ENCODE measurements at places on chromosomes 7 and 10.

DNA sequence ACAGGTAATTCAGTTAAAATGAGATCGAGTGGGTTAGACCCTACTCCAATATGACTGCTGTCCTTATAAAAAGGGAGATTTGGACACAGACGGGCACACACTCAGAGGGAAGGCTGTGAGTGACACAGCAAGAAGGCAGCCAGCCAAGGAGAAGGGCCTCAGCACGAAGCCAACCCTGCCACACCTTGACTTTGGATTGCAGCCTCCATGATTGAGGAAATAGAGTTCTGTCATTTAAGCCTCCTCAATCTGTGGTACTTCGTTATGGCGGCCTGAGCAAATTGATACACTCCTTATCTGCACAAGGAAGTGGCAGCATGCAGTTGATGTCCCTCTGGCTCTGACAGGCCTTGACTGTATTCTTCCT, 43.8 kb downstream of the SH2D4B start:
- no peak for DNase-seq

DNA sequence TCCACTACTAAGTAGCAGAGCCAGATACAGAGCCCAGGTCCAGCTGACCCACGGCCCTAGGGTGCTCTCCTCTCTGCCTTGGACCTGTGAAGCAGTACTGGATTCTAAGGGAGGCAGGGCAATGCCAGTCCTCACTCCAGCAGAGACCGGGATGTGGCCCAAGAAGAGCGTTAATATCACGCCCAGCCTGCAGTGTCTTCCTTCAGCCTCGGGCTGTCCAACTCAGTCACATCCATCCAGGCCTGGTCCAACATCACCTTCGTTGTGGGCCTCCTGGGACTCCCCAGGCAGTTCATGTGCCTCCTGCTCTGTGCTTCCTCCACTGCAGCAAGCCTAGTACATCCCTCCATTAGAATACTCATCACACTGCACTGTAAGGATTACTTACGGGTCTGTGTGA, 114.5 kb downstream of the GRID1 start:
- DNase-seq, result no peak

- no peak for DNase-seq
Observed at GRCh38 chr7:36599645-36600313, 124.5 kb downstream of the AOAH start.

GRCh38 chr7:85695041-85695440, 508.2 kb upstream of the SEMA3D start:
- no peak for DNase-seq

DNA sequence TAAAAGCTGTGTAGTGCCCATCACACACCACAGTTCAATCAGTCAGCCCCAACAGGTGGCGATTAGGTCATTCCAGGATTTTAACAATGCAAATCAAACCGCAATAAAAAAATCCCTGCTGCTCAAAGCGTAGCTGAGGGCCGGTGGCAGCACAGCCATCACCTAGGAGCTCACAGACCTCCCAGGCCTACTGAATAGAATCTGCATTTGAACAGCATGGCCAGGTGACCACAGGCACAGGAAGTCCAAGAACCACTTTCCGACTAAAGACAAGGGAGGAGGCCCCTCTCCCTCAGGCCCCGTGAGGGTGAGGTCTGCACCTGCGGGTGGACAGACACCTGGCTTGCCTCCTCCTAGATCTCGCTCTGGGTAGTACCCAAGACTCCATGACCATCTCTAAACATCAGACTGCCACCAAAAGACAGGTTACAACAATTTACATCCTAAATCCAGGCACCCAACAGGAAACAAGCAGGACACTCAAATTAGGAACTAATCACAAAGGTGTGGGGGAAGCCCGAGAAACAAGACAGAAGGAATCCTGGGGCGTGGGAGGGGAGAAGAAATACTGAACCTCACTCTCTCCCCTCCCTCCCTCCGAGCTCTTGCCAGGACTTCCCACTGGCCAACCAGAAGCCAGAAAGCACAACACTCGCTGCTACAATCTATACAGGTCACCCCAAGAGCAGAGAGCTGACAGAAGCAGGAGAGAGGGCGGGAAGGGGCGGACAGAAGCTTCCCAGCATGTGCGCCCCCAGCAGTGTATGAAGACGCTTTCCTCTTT, 19.2 kb downstream of the GNA12 start:
- no peak for DNase-seq

- DNase-seq, result no peak
Observed at GRCh38 chr7:139490130-139490529, 6.7 kb upstream of the KLRG2 start.

- no peak for DNase-seq
Observed at GRCh38 chr10:86313621-86314041, 53.0 kb downstream of the GRID1 start.

DNA sequence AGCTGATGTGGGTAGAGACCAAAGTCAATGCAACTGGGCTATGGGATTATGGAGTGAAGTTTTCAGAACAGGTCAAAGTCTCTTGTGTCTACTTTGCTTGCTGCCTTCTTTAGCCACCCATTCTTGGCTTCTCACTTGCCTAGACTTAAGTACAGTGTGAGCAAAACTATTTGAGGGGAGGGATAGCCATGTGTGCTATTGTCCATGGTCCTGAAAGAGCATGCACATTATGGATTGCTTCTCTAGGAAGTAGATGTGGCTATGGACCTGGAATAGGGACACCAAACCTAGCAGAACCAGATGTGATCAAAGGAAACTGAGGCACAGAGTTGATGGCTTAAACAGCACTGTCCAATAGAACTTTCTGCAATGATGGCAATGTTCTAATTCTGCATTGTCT, 81.9 kb upstream of the ZNF800 start:
- no peak for DNase-seq

DNA sequence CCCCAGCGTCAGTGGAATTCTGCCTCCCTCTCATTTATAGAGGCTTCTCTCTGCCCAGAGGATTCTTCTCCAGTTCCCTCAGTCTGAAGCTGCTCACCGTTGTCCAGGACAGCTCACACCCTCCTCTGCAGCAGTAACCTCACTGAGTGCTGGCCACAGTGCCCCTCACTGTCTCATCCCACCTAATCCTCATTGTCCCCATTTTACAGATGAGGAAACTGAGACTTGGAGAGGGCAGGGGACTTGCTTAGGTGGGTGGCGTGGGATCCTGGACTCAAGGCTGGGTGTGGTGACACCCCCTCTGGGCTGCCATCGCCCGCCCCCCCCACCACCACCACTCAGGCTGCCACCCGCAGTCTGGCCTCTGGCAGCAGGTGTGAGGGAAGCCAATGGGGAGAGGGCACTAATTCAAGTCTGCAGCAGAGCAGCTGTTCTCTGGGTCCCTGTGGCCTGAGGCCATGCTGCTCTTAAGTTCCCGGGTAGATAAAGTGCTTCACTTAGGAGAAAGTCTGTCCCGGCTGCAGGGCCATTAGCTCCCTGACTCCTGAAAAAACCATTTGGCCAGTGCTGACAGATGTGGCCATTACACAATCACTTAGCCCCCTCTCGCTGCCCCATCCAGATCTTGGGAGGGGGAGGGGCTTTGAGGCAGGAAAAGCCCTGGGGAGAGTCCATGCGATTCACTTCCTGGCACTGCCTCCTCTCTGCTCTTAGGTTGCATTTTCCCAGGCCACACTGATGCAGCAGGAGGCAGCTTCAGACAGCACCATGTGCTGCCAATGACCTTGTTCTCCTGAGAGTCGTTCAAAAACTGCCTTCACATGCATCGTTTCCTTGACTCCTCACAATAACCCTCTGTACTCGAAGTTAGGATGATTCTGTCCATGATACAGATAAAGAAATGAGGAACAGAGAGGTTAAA, 36.3 kb downstream of the DRGX start:
- peak; percentile 22 for DNase-seq

DNA sequence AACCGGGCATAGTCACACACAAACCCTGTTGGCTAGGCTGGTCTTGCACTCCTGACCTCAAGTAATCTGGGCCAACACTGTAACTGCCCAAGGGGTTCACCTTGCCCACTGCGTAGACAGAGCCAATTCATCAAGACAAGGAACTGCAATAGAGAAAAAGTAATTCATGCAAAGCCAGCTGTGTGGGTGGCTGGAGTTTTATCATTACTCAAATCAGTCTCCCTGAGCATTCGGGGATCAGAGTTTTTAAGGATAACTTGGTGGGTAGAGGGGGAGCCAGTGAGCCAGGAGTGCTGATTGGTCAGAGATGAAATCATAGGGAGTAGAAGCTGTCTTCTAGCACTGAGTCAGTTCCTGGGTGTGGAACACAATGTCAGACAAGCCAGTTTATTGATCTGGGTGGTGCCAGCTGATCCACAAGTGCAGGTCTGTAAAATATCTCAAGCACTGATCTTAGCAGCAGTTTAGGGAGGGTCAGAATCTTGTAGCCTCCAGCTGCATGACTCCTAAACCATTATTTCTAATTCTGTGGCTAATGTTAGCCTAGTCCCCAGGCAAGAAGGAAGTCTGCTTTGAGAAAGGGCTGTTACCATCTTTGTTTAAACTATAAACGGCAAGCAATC, 15.6 kb upstream of the FXYD4 start:
- DNase-seq, result peak; percentile 9

GRCh38 chr7:2802101-2802500, 42.0 kb downstream of the GNA12 start:
- peak; percentile 70 for DNase-seq

- DNase-seq, result no peak
Observed at GRCh38 chr10:86300931-86301830, 65.4 kb downstream of the GRID1 start.

DNA sequence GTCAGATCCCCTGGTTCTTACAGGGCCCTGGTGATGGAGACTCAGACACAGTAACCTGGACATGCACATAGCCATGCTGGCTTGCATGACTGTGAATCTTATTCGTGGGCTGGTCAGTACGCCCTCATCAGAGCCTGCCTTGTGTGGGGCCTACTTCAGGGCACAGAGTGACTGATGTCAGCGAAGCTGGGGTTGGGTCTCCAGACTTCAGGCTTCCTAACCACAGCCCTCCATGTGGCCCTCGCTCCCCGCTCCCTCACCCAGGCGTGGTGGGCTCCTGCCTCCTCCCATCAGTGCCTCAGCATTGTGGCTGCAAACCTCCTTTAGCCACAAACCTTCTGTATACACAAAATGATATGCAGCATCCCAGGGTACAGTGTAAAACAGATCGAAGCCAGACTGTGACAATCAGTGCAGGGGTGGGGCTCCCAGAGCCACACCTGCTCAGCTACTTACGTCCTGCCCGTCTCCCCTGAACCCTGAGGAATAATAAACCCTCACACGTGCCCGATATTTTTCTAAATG, 7.1 kb upstream of the C10orf105 start:
- DNase-seq, result no peak

DNA sequence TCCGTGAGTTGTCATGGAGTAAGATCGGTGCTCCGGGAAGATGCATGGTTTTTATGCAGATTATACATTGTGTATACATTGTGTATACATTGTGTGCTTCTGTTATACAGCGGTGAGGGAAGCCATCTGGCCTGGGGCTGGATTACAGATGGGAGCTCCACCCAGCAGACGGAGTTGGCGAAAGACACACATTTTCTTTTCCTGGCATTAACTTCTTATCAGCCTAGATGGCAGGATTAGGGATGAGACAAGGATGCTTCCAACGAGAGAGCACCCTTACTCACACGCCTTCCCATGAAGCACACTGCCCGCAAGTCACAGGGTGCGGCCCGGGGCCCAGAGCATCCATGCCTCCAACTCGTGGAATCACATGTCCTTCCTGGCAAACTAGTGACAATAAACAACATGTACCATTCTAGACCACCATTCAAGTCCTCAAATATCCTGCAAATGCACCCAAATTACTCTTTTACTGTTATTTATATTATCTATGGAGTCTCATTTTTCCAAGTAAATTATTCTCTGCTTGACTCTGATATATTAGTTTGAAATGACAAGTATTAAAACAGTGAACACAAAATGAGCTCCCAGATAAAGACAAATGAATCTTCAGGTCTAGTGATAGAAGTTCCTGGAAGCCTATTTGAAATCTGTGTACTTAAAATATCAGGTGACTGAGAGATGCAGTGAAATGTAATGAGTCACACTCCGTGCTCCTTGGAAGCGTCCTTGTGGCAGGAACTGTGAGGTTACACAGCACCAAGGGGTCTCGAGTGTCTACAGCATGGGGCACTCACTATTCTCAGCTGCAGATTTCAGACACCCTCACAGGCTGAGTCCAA, 29.8 kb upstream of the PPP2R2D start:
- DNase-seq, result no peak

DNA sequence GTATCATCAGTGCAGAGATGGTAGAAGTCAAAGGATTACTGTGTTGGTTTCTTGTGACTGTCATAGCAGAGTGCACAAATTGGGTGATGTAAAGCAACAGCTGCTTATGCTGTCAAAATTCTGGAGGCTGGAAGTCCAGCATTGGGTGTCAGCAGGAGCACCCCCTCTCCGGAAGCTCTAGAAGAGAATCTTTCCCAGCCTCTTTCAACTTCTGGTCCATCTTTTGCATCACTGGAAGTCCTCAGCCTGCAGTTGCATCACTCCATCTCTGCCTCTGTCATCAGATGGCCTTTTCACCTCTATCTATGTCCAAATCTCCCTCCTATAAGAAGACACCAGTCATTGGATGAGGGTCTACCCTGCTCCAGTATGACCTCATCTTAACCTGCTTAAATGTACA, 35.8 kb upstream of the GALNTL5 start:
- DNase-seq, result no peak

- DNase-seq, result no peak
Observed at GRCh38 chr7:77822269-77822668, 23.7 kb downstream of the PHTF2 start.

DNA sequence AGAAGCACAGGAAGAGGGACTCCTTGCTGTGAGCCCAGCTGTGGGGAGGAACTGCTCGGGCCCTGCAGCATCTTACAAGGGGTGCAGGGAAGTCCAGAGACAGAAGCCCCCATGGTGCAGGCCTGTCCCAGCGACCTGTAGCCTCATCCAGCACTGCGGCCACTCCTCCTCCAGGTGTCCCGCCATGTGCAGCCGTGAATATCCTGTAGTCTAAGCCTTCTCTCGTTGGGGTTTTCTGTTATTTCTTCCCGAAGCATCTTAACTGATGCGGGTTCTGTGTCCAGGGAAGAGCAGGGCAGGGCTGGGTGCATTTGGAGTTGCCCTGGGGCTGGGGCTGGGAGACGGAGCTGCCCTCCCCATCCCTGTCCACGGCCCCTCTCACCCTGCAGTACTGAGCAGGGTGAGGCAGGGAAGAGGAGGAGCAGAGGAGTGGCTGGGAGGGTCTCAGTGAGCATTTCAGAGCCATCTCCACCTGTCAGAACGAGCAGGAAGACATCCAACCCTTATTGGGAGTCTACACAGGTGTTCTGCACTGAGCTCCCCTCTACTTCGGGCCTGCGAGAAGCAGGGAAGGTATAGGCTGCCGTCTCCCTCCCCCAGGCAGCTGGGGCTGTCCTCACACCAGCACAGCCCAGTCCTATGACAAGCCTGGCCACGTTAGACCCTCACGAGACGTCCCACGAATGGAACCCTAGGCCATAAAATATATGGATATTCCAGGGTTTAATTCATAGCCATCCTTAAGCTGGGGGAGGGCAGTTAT, 494.5 kb downstream of the DNAJB6 start:
- no peak for DNase-seq

- DNase-seq, result no peak
Observed at GRCh38 chr10:21280037-21280436, 245.4 kb downstream of the SKIDA1 start.

- no peak for DNase-seq
Observed at GRCh38 chr7:78253850-78254725, 455.5 kb downstream of the PHTF2 start.
